ENCODE measurements at places on chromosomes 16 and 17.

GRCh38 chr16:30903002-30903401 lies 6.6 kb downstream of the CTF1 start:
- DNase-seq: no peak

DNA sequence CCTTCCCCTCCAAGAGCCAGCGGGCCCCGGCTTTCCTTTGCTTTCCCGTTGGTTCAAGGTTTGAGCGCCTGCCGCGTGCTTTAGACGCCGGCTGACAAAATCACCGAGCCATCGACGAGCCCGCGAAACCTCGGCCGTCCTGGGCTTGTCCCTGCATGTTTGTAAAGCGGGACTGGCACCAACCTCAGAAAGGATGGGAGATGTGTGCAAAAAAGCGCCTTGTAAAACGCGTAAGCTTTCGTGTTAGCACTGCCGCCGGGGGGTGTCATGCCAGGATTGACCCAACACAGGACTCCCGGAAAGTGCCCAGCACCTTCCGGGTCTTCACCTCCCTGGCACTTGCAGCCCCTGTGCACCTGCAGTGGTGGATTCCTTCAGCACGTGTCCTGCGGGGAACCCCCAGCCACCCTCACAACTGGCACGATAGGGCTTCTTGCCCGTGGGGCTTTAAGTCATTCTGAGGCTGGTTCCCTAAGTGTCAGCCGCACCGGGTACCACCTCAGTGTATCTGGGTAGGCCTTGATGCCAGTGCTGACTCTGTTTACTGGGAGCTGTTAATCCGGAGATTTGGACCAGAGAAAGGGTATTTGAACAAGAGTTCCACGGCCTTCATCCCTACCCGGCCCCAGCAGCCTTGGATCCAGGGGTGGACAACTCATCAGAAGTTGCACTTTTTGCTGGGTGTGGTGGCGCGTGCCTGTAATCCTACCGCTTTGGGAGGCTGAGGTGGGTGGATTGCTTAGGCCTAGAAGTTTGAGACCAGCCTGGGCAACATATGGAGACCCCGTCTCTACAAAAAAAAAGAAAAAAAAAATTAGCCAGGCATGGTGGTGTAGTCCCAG lies 817 bp downstream of the NDUFAF8 start:
- DNase-seq: peak; percentile 9

GRCh38 chr16:79703066-79703465 lies 102.5 kb upstream of the MAF start:
- no peak for DNase-seq

- peak; percentile 1 for DNase-seq
Measured at GRCh38 chr17:10646392-10646990, 10.6 kb downstream of the MYH3 start.

- peak; percentile 47 for DNase-seq
Measured at GRCh38 chr17:40884708-40885512, at the start of gene KRT20. Gene KRT20, minus strand, starts transcription at chr17:40885242. Its CDS starts 57 bp downstream, at chr17:40885185.

DNA sequence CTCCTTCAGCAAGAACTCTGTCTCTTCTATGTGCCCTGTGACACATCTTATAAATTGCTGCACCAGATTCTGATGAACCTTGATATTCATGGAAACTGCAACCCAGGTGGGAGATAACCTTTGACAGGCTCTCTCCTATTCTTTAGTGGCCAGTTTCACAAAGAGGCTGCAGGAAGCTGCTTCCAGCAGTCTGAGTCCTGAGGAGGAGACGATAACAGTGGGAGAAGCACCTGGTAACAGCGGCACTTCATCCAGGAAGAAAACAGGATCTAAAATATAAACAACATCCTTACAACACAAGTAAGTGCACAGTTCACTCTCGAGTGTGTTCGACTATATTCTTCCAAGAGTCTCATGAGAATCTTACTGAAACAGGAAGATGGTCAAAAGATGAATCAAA lies 180.1 kb downstream of the MAP2K6 start:
- no peak for DNase-seq
